NCI-H1417 (cell line): ENCODE measurements at places on chromosomes 7 and 10.

DNA sequence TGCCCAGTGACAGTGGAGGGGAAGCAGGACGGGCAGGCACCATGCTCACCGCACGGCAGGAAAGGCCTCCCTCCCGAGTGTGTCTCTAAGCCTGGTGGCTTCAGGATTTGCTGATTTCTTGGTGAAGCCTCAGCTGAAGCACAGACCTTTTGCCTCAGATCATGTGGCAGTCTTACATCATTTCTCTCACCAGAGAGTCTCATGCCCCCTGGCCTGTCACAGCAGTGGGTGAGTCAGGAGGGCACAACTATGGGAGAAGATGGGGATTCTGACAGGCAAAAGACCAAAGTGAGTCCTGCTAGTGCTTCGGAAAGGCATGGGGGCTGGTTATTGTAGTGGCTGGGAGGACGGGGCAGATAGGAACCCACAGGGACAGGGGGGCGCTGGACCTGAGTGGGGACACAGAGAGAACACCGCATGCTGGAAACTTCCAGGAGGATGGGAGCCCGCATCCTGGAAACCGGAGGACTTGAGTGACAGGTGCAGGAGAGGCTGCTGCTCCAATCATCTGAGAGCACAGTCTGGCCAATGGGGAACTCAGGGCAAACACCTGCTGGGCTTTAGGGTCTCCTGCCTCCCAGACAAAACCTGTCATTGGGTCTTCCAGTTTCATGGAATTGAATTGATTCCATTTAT, 166.8 kb downstream of the ADARB2 start:
- no peak for DNase-seq

DNA sequence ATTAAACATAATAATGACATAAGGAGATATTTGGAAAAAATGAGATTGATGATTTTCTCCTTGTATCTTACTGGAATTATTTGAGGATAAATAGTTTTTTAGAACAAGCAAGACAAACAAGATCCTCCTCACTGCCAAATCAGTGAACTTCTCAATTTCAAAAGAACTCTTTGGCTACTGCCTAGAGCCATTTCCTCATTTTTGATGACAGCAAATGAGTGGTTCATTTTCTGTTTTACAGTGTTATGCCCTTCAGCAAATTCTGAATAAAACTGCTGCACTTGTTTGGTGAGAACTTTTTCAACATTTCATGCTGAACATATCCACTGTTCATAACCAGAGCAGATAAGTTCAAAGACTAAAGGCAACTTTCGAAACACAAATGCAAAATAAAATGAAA, 42.5 kb upstream of the AHR start:
- no peak for DNase-seq

- DNase-seq: no peak
These were observed 18.0 kb downstream of the GSTO2 start for GRCh38 chr10:104286939-104287338.

GRCh38 chr7:134440067-134440466, 18.8 kb downstream of the AKR1B1 start:
- DNase-seq: no peak

GRCh38 chr7:128323040-128323439, 20.7 kb downstream of the RBM28 start:
- DNase-seq: no peak

DNA sequence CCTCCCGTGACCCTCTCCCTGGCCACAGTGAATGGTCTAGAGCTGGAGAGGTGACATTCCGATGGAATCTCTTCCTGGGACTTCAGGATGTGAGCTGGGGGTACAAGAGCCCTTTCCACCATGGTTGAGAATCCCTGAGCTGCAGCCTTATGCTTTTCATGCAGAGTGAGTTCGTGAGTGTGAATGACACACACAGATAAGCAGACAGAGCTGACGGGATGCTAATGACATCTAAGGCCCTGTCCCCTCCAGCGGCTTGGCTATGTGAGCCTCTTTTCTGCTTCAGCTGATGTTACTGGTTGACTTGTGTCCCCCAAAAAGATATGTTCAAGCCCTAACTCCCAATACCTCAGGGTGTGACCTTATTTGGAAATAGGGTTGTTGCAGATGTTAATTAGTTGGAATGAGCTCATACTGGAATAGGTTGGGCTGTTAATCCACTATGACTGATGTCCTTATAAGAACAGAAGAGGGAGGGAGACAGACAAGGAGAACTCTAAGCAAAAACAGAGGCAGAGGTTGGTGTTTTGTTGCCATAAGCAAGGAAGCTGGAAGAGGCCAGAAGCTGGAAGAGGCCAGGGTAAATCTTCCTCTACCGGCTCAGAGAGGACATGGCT, 111.1 kb upstream of the AFAP1L2 start:
- DNase-seq: no peak

GRCh38 chr7:2872296-2872874, 28.3 kb upstream of the GNA12 start:
- DNase-seq: no peak

DNA sequence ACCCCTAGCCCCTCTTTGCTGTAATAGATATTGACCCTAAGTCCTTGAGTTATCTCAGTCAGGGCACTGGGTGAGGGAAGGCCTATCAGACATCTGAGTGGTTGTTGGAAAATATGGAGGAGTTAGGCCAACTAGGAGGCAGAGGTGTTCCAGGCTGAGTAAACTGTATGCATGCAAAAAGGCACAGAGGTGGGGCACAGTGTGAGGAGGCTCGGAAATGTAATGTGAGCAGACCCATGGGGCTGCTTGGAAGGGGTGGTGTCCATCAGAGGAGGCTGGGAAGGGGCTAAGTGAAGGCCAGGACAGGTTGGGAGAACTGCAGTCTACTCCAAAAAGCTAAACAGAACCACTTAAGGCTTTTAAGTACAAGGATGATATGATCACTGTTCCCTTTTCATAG, 323.2 kb upstream of the BMPER start:
- DNase-seq: no peak

GRCh38 chr10:35126530-35127288, at the start of gene CREM:
Gene CREM, plus strand, starts transcription at chr10:35126846. Its CDS starts 10,990 bp downstream, at chr10:35137836.
- peak; percentile 92 for DNase-seq

GRCh38 chr7:149226840-149227494, 12.5 kb upstream of the ZNF212 start:
- no peak for DNase-seq

DNA sequence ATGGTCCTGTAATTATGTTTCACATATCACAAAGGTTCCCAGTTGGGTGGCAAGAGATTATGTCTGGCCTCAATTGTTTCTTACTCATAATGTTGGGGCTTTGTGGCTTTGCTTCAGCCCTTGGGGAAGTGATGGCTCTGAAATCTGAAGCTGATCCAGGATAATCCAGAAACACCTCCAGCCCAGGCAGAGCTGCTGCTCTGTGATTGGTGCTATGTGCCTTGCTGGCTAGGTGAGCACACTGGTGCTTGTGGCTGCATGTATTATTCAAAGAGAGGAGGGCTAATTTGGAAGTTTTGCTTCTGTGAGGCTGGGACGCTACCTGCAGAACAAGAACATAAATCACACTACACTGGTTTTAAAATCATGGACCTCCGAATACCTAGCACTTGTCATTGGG, 346.6 kb upstream of the MGMT start:
- DNase-seq: no peak

GRCh38 chr10:6175329-6176055, 27.2 kb upstream of the PFKFB3 start:
- DNase-seq: no peak

GRCh38 chr10:132961787-132962622, 19.6 kb upstream of the CFAP46 start:
- peak; percentile 27 for DNase-seq

- DNase-seq: no peak
These were observed 50.8 kb downstream of the ATAD1 start for GRCh38 chr10:87767253-87767652.

DNA sequence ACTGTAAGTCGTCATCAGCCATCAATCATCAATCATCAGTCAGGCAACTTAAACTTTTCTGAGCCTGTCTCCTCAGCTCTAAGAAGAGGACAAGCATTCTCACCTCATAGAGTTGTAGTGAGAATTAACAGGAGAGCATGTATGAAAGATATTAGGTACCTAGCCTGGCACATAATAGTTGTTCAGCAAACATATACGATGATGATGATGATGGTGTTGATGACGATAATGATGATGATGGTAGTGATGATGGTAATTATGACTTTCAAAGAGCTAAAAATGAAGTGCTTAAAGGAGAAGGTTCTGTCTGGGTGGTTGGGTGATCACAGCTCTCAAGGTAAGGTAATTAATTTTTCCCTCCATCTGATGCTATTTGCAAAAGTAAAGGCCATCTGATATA, 55.1 kb upstream of the ADRB1 start:
- no peak for DNase-seq

DNA sequence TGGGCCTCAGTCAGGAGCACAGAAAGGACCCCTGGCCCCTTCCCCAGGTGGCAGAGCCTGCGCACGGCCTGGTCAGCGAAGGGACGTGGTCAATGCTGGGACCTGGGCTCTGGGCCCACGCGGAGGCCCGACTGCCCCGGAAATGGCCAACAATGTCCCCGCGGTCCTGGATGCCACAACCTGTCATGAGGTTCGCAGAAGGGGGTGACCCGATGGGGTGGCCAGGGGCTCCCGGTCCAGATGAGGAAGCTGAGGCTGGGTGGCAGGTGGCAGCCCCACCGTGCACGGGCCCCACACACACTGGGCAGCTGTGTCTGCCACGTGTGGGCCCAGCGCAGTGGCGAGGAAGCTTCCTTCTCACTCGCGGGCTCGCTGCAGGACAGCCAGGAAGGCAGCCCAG, 49.4 kb downstream of the DPYSL4 start:
- no peak for DNase-seq

- DNase-seq: no peak
These were observed 12.2 kb downstream of the CPA2 start for GRCh38 chr7:130278860-130279259.

DNA sequence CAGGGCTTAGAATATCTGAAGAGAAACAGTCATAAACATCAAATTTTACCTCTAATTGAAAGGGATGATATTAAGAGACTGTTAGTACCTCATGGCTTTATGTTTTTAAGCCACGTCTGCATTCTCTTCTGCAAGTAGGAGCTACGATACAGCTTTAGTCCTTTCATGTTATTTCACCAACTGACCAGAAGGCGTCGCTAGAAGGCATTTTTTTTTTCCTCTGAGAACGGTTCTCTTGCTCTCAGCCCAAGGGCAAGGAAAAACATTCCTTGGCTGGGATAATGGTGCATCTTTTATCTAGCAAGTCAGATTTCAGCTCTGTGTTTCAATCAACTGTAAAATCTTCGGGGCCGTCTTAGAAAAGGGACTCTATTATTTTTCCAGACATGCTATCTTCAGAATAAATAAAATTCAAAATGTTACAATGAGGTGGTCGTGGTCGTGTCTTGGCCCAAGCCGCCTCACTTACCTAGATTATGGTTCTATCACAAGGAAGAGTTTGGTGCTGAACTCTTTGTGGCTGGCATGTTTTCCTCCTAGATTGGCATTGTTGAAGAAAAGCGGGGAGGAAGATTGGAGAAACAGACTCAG, 41.6 kb upstream of the LYZL2 start:
- DNase-seq: peak; percentile 77

DNA sequence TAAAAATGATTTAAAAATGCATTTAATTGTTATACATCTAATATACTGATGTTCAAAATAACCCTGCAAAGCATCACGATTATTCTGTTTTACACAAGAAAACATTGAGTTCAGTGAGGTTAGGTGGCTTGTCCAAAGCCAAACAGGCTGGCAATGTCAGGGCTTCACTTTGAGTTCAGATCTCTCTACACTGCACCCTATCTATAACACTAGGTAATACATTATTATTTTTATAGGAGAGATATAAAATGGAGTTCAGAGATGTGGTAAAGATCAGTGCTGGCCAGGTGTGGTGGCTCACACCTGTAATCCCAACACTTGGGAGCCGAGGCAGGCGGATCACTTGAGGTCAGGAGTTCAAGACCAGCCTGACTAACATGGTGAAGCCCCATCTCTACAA, 165.9 kb upstream of the MYO3A start:
- no peak for DNase-seq

- no peak for DNase-seq
These were observed 50.0 kb upstream of the FAM20C start for GRCh38 chr7:142248-142941.

DNA sequence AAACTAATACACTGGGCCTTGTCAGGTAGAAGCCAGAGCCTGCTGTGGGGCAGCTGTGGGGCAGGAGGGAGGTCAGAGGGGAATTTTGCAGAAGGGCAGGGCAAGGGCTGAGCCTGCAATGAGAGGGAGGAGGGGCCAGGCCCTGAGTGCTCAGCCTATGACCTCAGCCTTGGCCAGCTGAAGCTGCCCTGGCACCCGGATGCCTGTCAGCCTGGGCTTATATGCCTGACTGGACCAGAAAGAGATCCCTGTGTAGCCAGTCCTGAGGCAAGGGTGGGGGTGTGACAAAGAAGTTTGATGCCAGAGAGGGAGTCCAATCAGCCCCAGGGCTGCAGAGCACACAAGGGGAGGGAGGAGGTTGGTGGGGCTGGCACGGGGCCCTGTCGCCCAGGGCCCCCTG, 22.3 kb upstream of the PRRT4 start:
- no peak for DNase-seq

- DNase-seq: peak; percentile 37
These were observed 2.4 kb downstream of the HOXA3 start for GRCh38 chr7:27149842-27150567.

- DNase-seq: no peak
These were observed 207.7 kb upstream of the SHH start for GRCh38 chr7:156019776-156020565.

- no peak for DNase-seq
These were observed 724.5 kb downstream of the LRMDA start for GRCh38 chr10:76155961-76156360.

DNA sequence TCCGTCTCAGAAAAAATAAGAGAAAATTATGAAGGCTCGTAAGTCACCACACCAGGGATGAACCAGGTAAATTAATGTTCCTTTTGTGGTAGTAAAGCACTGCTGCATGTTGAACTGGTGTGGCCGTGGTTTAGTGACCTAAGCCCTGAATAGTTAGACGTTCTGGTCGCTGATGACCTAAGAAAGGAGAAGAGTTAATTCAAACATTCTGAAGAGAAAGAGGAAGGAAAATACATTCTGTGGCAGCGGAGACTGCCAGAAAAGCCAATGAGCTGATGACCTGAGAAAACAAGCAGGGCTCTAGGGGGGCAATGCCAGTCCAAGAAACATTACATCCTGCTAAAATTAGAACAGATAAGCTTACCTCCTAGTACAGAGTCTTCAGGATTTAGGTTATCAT, 17.5 kb downstream of the DNAJC9 start:
- DNase-seq: no peak

DNA sequence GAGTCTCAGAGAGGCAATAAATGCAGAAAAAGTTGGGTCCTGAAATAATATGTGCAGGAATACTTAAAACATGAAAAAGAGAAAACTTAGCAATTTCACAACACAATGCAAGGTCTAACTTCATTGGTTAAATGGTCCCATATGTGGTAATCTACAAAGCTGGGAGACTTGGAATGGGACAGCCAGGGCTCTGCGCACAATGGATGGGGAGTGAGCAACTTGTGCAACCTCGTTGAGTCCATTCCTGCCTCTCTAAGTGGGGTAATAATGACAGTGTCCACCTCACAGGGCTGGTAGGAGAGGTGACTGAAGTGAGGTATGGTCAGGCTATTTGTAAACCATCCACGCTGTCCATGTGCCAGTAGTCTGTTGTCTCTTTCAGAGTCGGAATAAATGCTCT, 11.8 kb upstream of the EMX2 start:
- no peak for DNase-seq
